Kidney tubule cell (primary cell): ENCODE measurements at places on chromosomes 1 and 21.

- no peak for DNase-seq
Measured at GRCh38 chr1:57678138-57678537, 254.3 kb upstream of the DAB1 start.

- DNase-seq = no peak
Measured at GRCh38 chr1:100306735-100307313, 40.8 kb downstream of the RTCA start.

GRCh38 chr1:145951526-145951925 is 6.3 kb downstream of the LIX1L start:
- no peak for DNase-seq

DNA sequence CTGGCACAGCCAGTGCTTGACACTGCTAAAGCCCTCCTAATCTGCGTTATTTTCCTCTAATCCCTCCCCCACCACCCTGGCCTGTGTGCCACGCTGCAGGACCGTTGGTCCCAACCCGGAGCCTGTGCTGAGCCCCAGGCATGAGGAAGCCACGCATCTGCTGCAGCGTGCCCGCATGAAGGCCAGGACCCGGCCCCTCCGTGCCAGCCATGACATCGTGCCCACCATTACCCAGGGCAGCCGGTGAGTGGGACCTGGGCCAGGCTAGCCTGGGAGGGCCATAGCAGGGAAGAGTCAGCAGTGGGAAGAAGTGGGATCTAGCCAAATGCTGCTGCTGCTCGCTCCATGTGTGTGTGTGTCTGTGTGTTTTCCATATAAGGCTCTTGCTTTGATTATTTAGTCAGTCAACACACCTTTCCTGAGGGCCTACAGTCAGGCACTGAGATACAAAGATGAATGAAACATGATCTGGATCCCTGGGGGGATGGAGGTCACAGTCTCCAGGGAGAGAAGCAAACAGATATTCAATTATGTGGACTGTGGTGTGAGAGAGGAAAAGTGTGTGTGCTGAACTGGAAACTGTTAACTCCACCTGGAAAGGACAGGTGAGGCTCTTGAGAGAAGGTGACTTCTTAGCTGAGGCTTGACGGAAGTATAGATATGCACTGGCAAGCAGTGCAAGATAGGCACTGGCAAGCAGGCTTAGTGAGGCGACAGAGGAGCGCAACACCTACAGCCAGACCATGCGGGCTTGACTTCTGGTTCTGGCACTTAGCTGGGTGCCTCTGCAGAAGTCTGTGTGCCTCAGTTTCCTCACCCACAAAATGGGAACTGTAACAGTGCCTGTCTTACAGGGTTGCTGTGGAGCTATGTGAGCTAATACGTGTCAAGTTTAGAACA is 15.9 kb downstream of the KIAA1614 start:
- DNase-seq = no peak

- no peak for DNase-seq
Measured at GRCh38 chr1:17510138-17510537, 29.4 kb upstream of the ARHGEF10L start.

GRCh38 chr1:15331180-15331579 is 78.5 kb upstream of the EFHD2 start:
- DNase-seq = no peak

GRCh38 chr1:155223047-155223446 is 14.6 kb downstream of the MTX1 start:
- DNase-seq = no peak

- DNase-seq = no peak
Measured at GRCh38 chr1:29785554-29785953, 549.2 kb downstream of the PTPRU start.

DNA sequence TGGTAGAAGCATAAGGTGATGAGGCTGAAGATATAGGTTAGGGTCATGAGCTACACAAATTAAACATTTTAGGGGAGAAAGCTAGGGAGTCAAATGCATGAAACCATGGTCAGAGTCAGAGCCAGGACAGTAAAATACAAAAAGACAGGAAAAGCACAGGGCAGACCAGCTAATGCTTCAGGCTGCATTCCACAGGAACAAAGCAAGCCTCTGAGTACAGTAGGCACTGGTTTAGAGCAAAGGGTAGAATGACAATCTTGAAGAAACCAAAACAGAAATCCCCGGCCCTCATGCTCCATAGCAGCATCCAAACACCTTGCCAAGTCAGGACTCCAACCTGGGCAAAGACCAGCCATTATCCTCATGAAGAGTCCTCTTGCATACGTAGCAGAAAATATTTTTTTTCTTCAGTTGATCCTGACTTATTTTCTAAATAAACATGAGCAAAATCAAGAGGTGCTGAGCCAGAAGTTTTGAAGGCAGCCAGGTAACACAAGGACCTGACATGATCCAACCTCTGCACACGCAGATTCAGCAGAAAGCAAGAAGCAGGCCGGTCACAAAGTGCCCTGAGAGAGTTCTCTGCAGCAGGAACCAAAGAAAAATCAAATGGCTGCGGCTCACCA is 273.1 kb downstream of the TTLL7 start:
- DNase-seq = no peak

DNA sequence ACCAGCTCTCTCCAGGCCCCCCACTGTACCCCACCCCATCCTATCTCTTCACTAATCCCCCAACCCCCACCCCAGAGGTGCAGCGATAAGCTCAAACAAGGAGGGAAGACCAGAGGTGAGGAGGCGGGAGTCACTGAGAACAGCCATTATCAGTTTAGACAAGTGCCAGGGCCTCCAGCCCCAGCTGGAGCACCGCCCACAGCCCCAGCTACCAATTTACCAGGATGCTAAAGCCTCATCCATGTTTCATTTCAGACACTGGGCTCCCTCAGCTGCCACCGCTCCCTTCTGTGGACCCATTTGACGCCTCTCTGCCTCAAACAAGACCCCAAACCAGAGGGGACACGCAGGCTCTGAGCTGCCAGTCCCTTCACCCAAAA is 80.6 kb downstream of the DISP3 start:
- DNase-seq = no peak

- no peak for DNase-seq
Measured at GRCh38 chr1:86389307-86389706, 6.8 kb downstream of the ODF2L start.

DNA sequence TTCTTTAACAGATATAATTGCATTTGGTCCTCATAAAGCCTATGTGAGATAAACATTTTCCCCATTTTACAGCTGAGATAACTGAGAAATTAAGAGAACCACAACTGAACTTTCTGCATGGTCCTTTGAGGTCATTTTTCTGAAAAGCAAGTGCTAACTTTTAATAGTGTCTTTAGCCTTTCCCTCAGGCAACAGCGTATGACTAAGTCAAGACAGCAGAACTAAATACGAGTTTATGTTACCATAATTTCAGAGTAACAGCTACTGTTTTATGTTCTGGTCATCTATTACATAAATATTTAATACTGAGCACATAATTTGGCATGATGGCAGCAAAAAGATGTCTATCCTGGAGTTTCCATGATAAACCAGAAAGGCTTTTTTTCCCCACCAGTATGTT is 95.6 kb downstream of the OLFML2B start:
- no peak for DNase-seq

GRCh38 chr21:36034211-36034913 is 26.0 kb downstream of the SETD4 start:
- DNase-seq = no peak

GRCh38 chr1:32636914-32637645 is 13.3 kb downstream of the ZBTB8OS start:
- peak; percentile 15 for DNase-seq
